Sciatic nerve (tissue), 2 donors: ENCODE measurements at places on chromosomes 5 and 9. TPM values are rescaled to one million over a fixed set of nuclear protein-coding genes. Genes with fewer than 3 reads are reported as not detected.

Gene PRDM9
- not detected for total RNA-seq

Gene C9orf153
- total RNA-seq, result 0.98 TPM

Gene DAPK1
- total RNA-seq, result 71.1 TPM

Gene OLFM1
- total RNA-seq, result 40.7 TPM

Gene VAV2
- total RNA-seq, result 20.5 TPM

Gene CCDC69
- total RNA-seq, result 45.8 TPM
